Occipital lobe (tissue), 3 donors: ENCODE measurements at places on chromosomes 13 and 19.

DNA sequence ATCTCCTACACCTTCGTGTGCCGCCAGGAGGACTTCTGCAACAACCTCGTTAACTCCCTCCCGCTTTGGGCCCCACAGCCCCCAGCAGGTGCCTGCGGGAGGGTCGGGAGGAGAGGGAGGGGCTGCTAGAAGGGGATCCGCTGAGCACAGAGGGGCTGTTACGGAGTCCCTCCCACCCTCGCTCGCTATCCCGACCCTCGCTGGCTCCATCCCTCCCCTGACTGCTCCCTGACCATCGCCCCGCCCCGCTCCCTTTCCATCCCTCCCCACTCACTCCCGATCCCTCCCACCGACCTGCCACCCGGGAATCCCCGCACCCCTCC lies 780 bp downstream of the CD177 start:
- DNase-seq: no peak

DNA sequence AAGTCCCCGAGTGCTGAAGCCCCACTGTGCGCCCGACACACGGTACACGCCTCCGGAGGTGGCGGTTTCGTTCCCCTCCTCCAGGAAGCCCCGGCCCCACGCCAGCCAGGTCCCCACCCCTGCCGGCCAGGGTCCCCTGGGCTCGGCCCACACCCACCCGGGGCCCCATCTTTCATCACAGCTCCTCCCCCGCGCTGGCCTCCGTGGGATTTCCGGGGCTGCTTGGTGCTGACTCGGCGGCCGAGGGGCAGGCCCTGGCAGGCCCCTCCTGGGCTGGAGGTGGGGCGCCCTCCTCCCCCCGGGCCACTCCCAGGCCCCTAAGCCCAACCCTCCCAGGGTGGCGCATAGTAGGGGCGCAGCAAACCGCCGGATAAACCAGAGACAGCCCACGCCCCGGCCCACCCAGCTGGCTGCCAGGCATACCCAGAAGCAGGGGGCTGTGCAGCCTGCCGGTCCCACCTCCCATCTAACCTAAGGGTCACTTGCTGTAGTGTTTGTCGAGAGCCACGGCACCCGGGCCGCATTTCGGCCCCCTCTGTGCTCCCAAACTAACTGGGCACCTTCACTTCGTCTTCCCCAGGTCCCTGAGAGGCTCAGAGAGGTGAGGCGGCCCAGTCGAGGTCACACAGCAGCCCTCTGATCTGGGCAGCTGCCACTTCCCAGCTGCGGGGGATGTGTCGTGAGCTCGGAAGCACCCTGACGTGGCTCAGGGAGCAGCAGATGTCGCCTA lies 6.6 kb downstream of the ZBTB7A start:
- no peak for DNase-seq

DNA sequence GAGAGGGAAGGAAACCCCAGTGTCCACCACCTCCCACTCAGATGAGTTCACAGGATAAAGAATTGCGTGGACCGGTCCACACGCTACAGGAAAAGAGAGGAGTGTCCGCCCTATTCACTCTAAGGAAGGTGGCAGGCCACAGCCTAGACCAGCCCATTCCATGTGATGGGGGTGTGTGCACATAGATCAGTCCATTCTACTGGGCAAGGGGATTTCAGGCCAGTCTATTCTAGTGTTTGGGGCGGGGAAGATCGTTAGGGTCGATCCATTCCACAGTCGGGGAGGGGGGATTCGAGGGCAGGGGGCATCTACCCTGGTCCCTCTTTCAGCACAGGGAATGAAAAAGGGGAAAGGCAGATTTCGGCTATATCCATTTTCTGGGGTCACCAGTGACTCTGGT lies 7.8 kb downstream of the FIZ1 start:
- no peak for DNase-seq

DNA sequence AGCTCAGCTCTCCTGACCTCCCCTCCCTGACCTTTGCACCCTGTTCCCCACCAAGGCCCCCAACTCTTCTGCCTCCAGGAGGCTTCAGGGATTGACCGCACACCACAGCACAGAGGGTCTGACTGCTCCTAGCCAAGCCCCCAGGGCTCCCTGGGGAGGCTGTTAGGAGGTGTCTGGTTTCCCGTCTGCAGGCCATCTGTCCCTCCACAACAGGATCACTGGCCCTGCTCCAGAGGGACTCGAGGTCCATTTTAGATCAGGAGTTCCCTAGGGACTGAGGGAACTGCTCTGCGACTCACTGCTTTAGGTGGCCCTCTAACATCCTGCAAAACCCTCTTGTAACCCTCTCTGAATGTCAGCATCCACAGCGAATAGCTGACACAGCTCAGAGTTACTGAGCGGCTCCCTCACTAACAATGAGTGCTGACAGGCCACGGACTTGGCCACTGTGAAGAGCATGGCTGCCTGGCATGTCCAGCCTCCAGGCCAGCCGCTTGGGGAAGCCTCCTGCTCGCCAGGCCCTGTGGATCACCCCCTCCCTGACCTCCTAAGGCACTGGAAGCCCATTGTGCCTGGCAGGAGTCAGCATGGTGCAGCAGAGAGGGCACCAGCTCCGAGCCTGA lies 17.7 kb downstream of the GRIK5 start:
- no peak for DNase-seq

GRCh38 chr19:45354241-45354842 lies 13.8 kb downstream of the KLC3 start:
- no peak for DNase-seq

- DNase-seq: no peak
Measured at GRCh38 chr19:19595171-19595701, 23.3 kb downstream of the PBX4 start.

DNA sequence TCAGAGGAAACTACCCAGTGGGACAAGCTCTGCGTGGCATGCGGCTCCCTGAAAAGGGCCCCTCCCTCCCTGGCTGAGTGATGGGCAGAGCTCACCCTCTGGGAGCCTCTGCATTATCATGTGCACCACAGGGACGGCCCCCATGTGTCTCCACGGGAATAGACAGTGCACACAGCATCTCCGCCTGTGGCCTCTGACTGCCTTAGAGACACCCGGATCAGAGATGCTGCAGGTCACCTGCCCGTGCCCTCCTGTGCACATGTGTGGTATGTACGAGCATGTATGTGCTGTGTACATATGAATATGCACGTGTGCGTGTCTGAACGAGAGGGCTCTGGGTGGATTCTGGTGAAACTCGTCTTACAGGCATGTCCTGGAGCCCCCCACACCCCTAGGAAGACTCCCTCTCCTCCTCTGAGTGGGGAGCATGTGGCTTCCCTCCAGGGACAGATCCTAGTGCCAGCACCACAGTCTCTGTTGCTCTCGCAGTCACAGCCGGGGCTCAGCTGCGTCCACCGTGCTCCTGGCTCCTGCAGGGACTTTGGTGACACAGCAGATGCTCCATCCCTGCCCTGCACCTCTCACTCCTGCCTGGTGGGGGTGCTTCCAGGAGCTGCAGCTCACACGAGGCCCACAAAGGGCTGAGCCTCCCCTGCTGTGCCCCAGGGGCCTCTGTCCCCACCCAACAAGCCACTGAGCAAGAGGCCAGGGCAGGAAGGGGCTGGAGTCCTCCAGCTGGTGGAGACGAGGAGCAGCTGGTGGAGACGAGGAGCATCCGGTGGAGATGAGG lies 19.6 kb downstream of the C13orf46 start:
- no peak for DNase-seq

- no peak for DNase-seq
Measured at GRCh38 chr19:57269515-57270250, 10.6 kb upstream of the ZNF460 start.

GRCh38 chr19:55632463-55632834 lies 8.1 kb upstream of the ZNF784 start:
- DNase-seq: peak; percentile 50

GRCh38 chr13:45879666-45880065 lies 28.1 kb upstream of the SIAH3 start:
- no peak for DNase-seq

GRCh38 chr13:38656699-38657098 lies 30.2 kb upstream of the FREM2 start:
- DNase-seq: no peak

DNA sequence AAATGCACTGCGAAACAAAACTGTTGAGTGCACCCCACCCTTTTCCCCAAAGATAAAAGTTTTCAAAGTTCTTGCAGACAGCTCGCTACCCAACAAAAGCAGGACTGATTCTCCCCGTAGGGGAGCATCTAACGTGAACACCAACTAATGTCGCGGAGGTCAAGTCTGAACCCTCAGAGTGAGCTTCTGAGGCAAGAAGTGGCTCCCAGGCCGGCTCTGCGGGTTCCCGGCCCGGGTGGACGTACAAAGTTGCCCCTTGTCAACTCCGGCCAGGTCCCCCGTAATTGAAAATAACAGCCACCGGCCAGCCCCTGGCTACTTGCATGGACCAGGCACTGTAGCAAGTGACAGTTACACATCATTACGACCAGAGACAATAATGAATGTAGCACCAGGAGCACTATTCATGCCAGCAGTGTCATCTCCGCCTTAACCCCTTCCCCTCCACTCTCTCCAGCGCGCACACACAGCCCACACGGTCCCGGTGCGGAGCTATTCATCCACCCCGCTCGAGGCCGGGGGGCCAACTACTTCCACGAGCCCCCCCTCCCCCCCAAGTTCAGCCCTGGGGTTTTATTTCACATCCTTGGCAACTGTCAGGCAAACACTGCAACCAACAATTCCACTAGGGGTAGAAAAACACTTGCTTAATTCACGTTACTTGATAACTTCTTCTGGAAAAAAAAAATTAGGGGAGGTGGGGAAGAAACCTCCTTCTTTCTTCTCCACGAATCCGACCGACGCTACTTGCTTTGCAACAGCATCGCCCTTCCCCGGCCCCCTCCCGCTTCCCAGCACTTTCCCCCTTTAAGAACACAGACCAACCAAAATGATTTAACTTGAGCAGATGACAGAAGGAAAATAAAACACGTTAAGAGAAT lies 1.2 kb downstream of the KLF12 start:
- DNase-seq: peak; percentile 12
